ENCODE measurements at places on chromosomes 4 and X.

GRCh38 chr4:139171876-139172691 is 4.9 kb downstream of the ELF2 start:
- no peak for DNase-seq

DNA sequence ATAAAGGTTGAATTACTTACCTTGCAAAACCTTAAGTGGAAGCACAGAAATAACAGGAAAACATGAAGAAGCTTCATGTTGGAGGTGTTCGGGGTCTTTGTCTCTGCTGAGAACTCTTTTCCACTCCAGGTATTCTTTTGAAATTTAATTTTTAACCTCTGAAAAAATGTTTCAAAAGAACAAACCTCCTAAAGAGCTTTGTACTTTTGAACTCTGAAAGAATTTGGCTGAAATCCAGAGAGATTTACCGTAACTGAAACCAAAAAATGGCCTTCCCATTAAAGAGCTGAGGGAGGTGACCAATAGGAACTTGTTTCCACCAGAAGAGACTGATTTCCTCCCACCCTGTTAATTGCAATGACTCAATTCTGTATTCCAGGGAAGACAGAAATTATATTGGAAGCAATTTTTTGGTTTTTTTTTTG is at the start of gene CFI:
Gene CFI (minus strand): TSS at position 105 of the 425 bp plus-strand sequence. CDS start 28 bp downstream, at position 77.
- no peak for DNase-seq

DNA sequence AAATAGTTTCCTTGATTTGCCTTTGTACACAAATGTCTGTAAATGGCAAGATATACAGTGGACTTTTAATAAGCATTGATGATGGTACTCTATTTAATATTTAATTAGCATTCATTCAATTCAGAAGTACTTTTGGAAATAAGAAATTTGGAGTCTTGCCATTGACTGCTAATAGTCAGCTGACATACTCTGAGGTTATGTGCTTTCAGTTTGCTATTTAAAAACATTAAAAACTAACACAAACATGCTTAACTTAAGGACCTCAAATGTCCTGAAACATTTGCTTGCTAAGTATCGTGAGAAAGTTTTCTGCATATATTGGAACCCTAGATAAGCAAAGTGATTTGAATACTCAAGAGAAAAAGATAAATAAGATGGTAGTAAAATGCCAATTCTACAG is 64.6 kb downstream of the REELD1 start:
- no peak for DNase-seq

- no peak for DNase-seq
Measured at GRCh38 chr4:128830906-128831503, 21.5 kb downstream of the JADE1 start.

- DNase-seq: no peak
Measured at GRCh38 chr4:140756319-140757231, at the start of gene TBC1D9. Gene TBC1D9, minus strand, starts transcription at chr4:140756385. Its CDS starts 340 bp downstream, at chr4:140756045.

- DNase-seq: no peak
Measured at GRCh38 chr4:185143601-185143969, 519 bp downstream of the SLC25A4 start.

- DNase-seq: no peak
Measured at GRCh38 chr4:8297691-8298485, 28.3 kb downstream of the HTRA3 start.

DNA sequence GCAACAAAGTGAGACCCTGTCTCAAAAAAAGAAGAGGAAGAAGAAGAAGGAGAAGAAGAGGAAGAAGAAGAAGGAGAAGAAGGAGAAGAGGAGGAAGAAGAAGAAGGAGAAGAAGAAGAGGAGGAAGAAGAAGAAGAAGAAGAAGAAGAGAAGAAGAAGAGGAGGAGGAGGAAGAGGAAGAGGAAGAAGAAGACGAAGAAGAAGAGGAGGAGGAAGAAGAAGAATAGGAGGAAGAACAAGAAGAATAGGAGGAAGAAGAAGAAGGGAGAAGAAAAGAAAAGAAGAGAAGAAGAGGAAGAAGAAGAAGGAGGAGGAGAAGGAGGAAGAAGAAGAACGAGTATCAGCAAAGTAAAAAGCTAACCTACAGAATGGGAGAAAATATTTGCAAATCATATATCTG is 33.3 kb upstream of the LONRF3 start:
- DNase-seq: no peak

GRCh38 chr4:181991369-181992108 is 251.7 kb upstream of the TENM3 start:
- DNase-seq: no peak

GRCh38 chrX:19535476-19535875 is 20.2 kb upstream of the MAP3K15 start:
- DNase-seq: no peak

DNA sequence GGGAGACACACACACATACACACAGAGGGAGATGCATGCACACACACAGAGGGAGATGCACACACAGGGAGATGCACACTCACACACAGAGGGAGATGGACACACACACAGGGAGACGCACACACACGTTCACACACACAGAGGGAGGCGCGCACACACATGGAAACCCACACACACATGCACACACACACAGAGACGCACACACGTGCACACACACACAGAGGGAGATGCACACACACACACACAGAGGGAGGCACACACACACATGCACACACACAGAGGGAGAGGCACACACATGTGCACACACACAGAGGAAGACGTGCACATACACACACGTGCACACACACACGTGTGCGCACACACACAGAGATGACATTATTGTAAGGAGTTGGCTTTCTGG is 79.1 kb downstream of the HMX1 start:
- no peak for DNase-seq

GRCh38 chr4:158940271-158940670 is 162.6 kb upstream of the RAPGEF2 start:
- DNase-seq: no peak

GRCh38 chr4:53780736-53781400 is 189.6 kb upstream of the LNX1 start:
- DNase-seq: no peak

- no peak for DNase-seq
Measured at GRCh38 chr4:87419578-87420249, 2.7 kb upstream of the NUDT9 start.

GRCh38 chr4:74412225-74412624 is 32.7 kb upstream of the AREG start:
- DNase-seq: no peak

DNA sequence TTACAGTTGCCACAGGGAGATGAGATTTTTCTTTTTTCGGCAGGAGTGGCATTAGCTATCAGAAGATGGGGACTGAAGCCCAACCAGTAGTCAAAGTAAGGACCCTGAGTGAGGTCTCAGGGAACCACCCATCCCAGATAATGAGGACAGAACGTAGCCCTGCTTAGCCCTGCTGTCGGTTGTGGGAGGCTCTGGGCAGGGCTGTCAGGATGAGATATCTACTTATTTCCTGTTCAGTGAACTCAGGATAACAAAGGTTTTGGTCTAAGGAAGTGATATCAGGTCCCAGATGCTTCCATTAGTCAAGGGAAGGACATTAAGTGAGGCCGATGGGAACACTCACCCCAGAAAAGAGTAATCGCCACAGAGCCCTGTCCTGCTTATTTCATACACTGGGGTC is 2.3 kb downstream of the MAGEB16 start:
- DNase-seq: no peak

- DNase-seq: no peak
Measured at GRCh38 chrX:25070038-25070437, 54.3 kb upstream of the ARX start.

- DNase-seq: no peak
Measured at GRCh38 chrX:103254171-103254824, 657 bp downstream of the TCEAL8 start.

DNA sequence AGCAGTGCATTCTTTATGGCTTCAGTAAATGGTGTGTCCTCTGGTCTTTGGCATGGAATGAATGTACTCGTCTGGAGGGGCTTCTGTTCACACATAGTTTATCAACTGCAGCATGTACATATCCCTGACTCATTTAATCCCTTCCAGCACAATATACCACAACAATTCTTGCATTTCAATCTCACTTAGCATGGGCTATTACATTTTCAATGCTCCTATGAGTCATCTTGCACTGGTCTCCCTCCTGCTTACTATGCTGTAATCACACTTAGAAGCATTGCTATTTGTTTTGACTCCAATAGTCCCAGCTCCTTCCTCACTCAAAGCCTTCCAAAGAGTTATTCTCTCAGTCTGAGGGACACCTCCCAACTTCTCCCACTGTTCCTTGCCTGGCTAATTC is 180.9 kb upstream of the NUDT10 start:
- no peak for DNase-seq

GRCh38 chr4:41749631-41750039 is 1.1 kb upstream of the PHOX2B start:
- no peak for DNase-seq

GRCh38 chrX:116170511-116170910 is at the start of gene AGTR2:
Gene AGTR2, plus strand, starts transcription at chrX:116170744. Its CDS starts 1,537 bp downstream, at chrX:116172281.
- DNase-seq: no peak

DNA sequence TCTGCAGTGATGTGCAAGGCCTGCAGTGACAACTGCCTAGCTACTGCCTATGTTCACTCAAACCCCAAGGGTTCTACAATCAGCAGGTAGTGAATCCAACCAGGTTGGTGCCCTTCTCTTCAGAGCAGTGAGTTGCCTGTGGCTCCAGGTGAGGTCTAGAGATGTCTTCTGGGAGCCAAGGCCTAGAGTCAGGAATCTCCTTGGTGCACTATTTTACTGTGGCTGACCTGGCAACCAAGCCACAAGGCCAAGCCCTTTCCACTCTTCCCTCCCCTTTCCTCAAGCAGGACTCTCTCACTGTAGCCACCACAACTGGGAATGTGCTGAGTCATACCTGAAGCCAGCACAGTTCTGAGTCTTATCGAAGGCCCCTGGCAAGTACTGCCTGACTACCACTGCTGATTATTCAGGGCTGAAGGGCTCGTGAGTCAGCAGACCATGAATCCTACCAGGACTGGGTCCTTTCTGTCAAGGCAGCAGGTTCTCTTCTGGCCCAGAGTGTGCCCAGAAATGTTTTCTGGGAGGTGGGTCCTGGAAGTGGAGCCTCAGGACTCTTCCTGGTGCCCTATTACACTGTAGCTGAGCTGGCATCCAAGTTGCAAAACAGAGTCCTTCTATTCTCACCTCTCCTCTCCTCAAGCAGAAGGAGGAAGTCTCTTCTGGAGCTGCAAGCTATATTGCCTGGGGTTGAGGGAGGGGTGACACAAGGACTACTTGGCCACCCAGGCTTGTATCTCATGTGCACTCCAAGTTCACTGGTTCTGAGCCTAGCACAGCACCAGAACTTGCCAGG is 111.6 kb downstream of the BTC start:
- no peak for DNase-seq

GRCh38 chrX:128021566-128021965 is 30.6 kb downstream of the ACTRT1 start:
- DNase-seq: no peak

DNA sequence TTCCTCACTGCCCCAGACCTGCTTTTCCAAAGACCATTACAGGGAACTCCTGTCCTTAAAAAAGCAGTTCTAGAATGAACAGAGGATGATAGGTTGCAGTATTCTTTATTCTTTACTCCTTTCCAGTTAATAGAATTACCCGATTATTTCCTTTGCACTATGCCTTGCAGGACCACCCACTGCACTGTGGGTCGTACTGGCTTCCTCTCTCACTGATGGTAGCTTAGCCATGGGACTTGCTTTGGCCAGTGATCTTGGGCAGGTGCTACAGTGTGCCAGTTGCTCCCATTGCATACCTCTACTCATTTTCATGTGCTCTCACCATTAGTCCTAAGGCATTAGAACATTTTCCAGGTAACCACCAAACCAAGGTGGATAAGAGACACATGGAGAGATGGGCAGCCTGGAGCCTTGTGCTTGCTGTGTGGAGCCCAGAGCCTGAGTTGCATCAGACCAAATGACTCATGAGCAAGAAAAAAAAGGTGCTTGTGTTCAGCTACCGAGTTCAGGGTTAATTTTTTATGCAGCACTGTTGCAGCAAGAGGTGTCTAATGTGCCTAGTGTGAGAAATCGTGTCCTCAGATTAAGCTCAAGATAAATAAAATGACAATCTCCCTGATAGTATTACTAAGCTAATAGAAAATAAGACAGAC is 7.6 kb upstream of the UNC5C start:
- DNase-seq: no peak

GRCh38 chr4:23937173-23937572 is 47.3 kb upstream of the PPARGC1A start:
- no peak for DNase-seq

GRCh38 chr4:126411047-126411446 is 1096.3 kb downstream of the FAT4 start:
- DNase-seq: no peak

GRCh38 chr4:142407596-142407995 is 438.5 kb downstream of the INPP4B start:
- DNase-seq: no peak

- DNase-seq: no peak
Measured at GRCh38 chrX:19956306-19956705, 34.6 kb downstream of the BCLAF3 start.

GRCh38 chrX:146006637-146007036 is 189.0 kb downstream of the SLITRK2 start:
- no peak for DNase-seq

- no peak for DNase-seq
Measured at GRCh38 chrX:2690856-2691542, at the start of gene CD99. Gene CD99, plus strand, starts transcription at chrX:2691295. Its CDS starts 66 bp downstream, at chrX:2691361.

- no peak for DNase-seq
Measured at GRCh38 chr4:82984459-82984858, 26.2 kb downstream of the LIN54 start.

DNA sequence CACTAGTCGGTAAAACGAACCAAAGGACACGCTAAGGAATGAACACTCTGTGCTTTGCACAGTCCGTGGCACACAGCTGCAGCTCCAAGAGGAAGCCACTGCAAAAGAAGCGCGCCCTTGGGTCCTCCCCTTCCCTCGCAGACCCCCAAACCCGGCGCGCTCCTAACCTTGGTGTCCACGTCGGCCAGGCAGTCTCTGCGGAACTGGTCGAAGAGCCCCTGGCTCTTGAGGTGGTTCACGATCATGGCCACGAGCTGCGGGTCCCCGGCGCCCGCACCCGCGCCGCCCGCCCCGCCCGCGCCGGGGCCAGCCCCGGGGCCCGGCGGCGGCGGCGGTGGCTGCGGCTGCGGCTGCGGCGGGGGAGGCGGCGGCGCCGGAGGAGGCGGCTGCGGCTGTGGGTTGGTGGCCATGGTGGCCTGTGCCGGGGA is 333 bp downstream of the BOD1L1 start:
- no peak for DNase-seq

DNA sequence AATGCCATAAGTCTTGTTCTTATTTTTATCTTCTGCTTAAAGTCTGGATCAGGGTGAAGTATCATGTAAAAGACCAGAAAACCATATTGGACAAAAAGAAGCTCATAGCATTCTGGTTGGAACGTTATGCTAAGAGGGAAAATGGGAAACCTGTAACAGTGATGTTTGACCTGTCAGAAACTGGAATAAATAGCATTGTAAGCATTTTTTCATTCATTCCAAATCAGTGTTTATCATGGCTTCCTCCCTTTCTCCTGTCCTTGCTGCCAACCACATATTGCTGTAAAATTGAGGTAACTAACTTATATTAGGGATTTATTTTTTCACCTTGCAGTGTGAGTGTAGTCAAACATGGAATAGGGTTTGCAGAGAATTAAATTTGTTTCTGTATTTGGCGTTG is 23.8 kb downstream of the MOSPD2 start:
- DNase-seq: no peak

DNA sequence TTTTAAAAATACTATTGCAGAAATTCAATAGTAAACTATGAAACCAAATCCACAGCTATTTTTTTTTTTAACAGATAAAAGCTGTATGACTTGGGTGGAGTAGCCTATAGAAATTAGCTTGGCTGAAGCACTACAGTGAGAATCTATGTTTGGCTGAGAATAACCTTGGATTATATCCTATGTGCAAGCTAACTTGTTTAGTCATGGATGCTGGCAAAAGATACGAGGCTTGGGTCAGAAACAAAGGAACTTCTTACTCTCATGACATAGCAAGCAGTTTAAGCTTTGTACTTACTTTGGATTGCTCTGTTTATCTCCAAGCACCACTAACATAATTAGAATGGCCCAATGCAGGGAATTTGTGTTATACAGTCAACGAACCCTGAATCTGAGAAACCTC is 119.2 kb upstream of the GRID2 start:
- DNase-seq: no peak

All from vagina (tissue), 2 donors.